ENCODE measurements at places on chromosomes 5 and 9.

DNA sequence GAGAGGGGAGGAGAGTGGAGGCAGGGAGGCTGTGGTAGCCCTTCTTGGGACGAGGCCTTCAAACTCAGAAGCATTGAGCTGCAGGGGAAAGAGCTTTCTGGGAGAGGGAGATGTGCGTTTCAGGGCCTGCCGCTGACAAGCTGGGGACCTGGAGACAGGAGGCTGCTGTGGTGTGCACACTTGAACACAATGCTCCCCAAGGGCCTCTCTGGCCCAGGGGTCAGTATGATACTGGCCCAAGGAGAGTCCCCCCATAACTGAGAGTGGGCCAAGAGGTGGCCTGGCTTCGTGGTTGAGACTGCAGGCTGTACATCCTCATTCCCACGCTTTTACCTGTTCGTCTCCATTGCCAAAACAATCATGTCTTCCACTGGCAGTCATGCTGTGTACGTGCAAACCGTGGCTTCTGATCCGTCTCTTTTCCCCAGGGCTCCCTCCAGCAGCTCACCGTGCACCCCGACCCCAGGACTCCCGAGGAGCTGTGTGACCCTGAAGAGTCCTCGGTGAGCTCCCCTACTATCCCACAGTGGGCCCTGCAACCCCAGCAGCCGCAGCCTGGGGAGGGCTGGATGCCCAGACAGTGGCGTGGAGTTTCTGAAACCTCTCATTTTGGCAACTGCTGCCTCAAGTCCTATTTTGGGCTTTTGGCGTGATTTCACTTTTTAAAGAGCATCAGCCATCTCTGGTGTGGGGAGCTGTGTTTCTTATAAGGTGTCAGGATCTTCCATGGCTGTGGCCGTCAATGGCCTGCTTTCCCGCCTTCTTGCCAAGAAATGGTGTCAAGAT lies 43.4 kb downstream of the COL15A1 start:
- no peak for DNase-seq

DNA sequence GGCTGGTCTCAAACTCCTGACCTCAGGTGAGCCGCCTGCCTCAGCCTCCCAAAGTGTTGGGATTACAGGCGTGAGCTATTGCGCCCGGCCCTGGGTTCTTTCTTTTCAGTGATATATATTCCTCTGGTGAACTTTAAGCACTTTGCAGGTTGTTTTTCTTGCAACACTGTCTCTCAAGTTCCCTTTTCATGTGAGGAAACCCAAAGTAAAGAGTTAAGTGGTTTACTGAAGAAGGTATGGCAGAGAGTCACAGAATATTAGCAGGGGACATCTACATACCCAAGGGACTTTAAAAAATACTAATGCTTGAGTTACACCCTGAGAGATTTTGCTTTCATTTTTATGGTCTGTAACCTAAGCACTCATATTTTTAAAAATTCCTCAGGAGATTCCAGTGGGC lies 6.7 kb upstream of the GAPT start:
- DNase-seq = no peak

DNA sequence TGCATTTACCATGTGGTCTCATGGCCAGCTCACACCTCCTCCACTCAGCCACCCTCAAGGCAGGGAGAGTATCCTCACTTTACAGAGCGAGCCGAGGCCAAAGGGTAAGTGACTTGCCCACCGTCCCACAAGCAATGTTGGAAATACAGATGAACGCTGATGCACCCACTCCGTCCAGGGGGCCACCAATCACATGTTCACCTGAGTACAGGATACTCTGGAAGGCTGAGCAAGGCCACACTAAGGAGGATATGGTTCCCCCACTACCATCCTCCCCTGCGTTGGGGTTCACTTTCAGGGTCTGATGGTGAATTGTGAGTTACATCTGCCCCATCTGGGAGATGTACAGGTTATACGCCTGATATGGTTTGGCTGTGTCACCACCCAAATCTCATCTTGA lies 128.8 kb downstream of the ATPSCKMT start:
- DNase-seq = no peak

DNA sequence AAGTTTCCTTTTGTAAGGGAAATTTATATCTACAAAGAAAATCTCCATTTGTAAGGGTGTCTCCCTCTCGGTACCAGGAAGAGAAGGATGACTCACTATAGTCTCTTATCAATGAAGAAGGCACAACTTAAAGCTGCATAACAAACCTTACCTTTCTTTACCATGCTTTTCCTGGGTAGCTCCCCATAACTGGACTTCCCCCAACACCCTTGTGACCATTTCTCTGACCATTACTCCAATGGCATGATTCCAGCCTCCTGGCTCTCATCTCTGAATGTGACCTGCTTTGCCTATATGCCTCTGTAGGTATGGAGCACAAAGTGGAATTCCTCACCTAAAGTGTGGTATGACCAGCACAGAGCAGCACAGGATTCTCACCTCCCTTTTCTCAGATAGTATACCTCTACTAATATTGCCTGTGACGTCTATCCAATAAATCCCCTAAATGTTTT lies 62.8 kb downstream of the GNA14 start:
- no peak for DNase-seq

GRCh38 chr5:120843390-120843980 lies 379.4 kb downstream of the PRR16 start:
- DNase-seq = no peak

DNA sequence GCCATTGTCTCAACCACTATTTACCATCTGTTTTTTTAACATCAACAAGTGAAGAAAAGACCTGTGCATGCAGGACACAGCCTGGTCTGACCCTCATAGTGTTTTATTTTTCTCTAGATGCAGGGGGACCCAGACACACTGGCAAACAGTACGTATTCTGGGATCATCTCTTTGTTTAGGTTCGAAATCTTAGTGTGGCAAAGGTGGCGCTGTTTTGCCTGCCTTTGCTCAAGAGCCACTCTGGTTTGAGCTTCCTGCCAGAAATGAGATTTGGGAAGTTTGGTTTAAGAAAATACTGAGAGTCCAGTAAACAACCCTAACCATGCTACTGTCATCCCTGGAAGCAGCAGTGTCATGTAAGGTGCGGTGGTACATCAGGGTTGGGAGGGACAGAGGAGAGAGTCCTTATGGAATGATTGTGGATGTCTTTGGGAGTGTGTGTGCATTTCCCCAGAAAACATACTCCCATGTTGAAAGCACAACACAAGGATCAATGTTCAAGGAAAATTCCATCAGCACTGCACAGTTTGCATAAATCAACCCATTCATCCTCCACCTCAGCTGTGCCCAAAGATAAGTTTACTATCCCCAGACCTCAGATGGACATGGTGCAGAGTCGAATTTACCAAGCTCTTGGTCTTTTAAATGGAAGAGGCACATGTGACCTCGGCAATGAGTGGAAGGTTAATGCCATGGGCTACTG lies 34.0 kb upstream of the FLT4 start:
- DNase-seq = no peak

DNA sequence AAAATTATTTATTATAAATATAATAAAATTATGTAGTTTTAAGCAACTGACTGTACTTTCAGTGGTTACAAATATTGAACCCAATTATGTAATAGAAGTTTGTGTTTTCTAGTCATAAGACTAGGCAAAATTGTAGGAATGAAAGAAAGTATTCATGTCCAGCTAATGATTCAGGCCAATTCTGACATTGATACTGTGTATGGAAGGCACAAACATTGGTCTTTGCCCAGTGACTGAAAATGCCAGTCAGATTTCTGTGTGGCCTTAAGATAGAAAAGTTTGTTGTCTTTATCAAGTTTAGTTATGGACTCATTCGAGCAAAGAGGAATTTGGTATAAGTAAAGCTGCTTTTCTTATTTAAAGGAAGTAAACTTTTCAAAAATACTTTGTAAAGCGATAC lies 60.3 kb downstream of the SLC12A2 start:
- no peak for DNase-seq

DNA sequence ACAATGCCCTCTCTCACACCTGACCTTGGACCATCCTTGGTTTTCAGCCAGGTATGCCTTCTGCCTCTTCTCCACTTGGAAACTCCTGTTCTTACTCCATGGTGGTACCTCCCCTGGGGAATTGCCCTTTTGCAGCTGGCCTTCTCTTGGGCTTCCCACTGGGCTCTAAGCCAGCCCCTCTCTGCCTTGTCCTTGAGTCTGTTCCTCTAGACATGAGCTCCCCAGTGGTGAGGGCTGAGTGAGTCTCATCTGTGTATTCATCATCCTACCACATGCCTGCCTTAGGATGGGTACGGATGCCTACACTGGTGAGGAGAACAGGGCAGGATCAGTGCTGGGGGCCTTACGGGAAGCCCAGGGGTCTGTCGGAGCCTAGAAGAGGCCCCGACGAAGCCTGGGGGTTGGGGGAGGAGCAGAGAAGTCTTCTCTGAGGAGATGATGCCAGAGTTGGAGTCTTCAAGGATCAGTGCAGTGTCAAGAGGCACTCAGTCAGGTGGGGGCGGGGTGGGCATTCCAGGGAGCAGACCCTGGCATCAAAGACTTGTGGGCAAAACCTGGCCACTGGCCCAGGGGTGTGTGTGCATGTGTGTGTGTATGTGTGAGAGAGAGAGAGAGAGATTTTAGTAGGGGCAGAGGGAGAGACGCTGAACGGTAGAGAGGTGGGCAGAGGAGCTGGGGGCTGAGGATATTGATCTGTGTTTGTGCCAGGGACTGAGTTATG lies 5.2 kb upstream of the CRB2 start:
- no peak for DNase-seq

DNA sequence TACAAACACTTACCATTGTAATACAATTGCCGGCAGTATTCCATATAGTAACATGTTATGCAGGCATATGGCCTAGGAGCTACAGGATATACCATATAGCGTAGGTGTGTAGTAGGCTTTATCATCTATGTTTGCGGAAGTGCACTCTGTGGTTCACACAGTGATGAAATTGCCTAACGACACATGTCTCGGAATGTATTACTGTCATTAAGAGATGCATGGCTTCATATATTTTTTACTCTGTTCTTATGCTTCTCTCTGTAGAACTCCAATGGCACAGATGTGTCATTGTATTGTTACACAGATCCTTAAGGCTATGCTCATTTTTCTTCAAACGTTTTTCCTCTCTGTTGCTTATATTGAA lies 19.2 kb upstream of the ANKRD18A start:
- DNase-seq = no peak

- DNase-seq = no peak
Observed at GRCh38 chr5:180157866-180158265, 51.1 kb downstream of the RASGEF1C start.

DNA sequence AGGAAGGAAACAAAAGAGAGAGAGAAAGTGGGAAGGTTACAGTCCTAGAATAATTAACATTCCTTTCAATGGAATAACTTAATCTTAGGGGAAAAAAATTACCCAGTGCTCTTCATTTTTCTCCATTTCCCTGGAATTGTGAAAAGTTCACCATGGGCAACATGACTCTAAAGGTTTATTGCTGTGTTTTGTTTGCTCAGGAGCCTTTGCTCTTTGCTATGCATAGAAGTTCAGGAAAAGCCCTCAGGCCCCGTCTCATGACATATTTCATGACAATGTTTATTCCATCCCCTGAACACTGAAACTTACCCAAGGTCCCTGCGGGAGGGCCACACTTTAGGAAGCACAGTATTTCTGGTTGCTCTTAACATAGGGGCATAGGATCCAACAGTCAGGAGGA lies 9.8 kb upstream of the CTSL start:
- no peak for DNase-seq

DNA sequence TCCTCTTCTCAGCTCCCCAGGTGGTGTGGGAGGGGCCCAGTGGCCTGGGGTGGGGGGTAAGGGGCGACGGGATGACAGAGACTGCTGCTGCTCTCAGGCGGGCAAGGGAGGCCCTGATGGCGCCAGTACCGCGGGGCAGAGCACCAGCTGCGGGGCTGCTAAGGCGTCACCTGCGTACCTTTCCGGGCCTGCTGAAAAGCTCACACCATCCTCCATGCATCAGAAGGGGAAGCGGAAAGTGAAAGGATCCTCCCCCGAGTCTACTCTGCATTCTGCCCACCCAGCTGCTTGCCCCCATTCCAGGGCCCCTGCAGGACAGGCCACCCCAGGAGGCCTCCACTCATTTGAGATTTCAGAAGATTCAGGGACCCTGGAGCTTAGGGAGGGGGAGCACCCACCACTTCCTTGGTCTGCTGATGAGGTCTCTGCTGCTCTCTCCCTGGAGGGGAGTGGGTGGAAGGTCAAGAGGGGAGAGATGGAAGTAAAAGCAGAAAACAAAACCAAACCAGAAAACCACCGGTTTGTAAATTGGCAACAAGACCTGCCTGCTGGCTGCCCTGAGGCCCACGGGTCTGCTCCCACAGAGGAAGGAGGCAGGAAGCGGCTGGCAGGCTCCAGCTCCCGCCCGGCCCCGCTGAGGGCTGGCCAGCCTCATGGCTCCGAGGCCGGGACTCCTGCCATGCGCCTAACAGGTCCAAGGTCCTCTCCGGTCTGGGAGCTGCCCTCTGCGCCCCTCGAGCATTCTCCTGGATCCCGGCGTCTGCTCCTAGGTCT lies 33.6 kb downstream of the PRRT1B start:
- DNase-seq = no peak

DNA sequence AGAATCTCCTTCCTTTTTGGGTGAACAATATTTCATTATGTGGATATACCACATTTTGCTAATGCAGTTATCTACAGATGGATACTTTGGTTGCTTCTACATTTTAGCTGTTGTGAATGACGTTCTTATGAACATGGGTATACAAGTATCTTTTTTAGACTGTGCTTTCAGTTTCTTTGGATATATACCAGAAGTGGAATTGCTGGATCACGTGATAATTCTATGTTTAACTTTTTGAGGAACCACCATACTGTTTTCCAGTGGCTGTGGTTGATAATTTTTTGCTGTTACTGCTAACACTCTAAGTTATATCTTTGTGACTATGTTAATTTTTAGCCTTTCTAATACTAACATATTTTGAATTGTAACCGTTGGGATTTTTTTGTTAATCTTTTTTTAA lies 12.5 kb downstream of the WDR70 start:
- no peak for DNase-seq

- no peak for DNase-seq
Observed at GRCh38 chr5:35903631-35904203, 34.7 kb downstream of the CAPSL start.

DNA sequence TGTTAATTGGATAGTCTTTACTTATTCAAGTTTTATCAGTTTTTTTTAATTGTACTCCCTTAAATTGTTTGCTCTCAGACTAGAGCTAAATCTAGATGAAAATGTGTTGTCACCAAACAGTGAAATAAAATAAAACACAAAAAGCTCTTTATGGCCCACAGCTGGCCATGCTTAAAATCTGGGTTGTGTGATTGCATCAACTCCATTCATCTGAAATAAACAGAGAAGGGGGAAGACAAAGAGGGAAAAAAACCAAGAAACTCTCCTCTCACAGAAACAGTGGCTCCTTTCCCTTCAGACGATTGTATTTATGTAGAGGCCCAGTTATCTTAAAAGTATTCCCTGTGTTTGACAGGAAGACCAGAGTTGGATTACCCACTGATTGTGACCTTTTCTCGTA lies 422.4 kb downstream of the IRX1 start:
- no peak for DNase-seq

DNA sequence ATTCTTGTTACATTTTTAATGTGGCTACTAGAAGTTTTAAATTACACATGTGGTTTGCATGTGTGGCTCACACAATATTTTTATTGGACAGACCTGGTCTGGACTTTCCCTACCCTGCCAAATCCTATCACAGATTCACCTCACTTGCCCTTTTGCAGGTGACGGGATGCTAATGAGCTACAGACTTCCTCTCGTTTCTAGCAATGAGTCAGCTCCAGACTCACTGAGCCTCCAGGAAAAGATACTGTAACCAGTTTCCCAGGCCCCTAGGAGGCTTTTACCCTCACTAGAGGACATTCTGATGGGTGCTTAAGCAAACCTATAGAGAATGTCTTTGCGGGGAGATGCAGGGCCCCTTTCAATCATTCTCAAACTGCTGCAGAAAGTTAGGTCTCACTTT lies 135.4 kb downstream of the WDR41 start:
- no peak for DNase-seq
